Neural progenitor cell (in vitro differentiated cells): ENCODE measurements at places on chromosomes 1 and 21. TPM values are rescaled to one million over a fixed set of nuclear protein-coding genes. Genes with fewer than 3 reads are reported as not detected.

WNT3A gene
- 0.12 TPM in 1 of 2 replicates, not detected in the other for total RNA-seq

ETV3L gene
- total RNA-seq: 0.25 TPM in 1 of 2 replicates, not detected in the other

TRABD2B gene
- 0.09 and 0.34 TPM in 2 replicates for total RNA-seq

CLCA4 gene
- not detected in 2 replicates for total RNA-seq

GPR153 gene
- total RNA-seq: 8.4 and 27.3 TPM in 2 replicates

TRIM67 gene
- not detected in 2 replicates for total RNA-seq

GRCh38 chr1:158248771-158249170 is 5.5 kb upstream of the CD1A start:
- H3K4me1 ChIP-seq: no peaks in the 10 kb centered on the region
- H3K36me3 ChIP-seq: no peaks in the 10 kb centered on the region
- H3K4me3 ChIP-seq: no peak overlapping the region

- H3K36me3 ChIP-seq: no peaks in the 10 kb centered on the region
- DNase-seq: peak; percentile 70
- peak overlapping the region; percentile 70 for H3K27ac ChIP-seq
- H3K27me3 ChIP-seq: no peaks in the 10 kb centered on the region
These were observed 193.0 kb downstream of the CACNA1E start for GRCh38 chr1:181676269-181676668.

- no peak overlapping the region for H3K27ac ChIP-seq
- no peak for DNase-seq
- H3K36me3 ChIP-seq: no peaks in the 10 kb centered on the region
- H3K4me1 ChIP-seq: no peaks in the 10 kb centered on the region
These were observed 39.6 kb upstream of the COL6A1 start for GRCh38 chr21:45941717-45942546.

GRCh38 chr1:8681911-8682310 is 135.5 kb downstream of the RERE start:
- DNase-seq: no peak
- no peaks in the 10 kb centered on the region for H3K36me3 ChIP-seq
- H3K27me3 ChIP-seq: no peaks in the 10 kb centered on the region
- no peak overlapping the region for H3K27ac ChIP-seq
- H3K4me1 ChIP-seq: peaks cover 59% of the 10 kb centered on the region
- no peak overlapping the region for H3K4me3 ChIP-seq

- no peaks in the 10 kb centered on the region for H3K36me3 ChIP-seq
- no peak overlapping the region for H3K4me3 ChIP-seq
- DNase-seq: no peak
- H3K27me3 ChIP-seq: no peaks in the 10 kb centered on the region
- no peak overlapping the region for H3K27ac ChIP-seq
These were observed 16.4 kb upstream of the LRRC52 start for GRCh38 chr1:165527251-165528007.

DNA sequence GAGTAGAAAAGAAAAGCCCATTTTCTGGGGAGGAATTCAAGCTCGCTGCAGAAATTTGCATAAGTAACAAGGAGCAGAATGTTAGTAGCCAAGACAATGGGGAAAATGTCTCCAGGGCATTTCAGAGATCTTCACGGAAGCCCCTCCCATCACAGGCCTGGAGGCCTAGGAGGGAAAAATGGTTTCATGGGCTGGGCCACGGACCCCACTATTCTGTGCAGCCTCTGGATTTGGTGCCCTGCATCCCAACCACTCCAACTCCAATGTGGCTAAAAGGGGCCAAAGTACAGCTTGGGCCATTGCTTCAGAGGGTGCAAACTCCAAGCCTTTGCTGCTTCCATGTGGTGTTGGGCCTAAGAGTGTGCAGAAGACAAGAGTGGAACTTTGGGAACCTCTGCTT is 43.1 kb downstream of the NTPCR start:
- no peak overlapping the region for H3K27ac ChIP-seq
- H3K4me3 ChIP-seq: no peak overlapping the region
- no peaks in the 10 kb centered on the region for H3K4me1 ChIP-seq
- no peak for DNase-seq
- H3K36me3 ChIP-seq: no peaks in the 10 kb centered on the region

DNA sequence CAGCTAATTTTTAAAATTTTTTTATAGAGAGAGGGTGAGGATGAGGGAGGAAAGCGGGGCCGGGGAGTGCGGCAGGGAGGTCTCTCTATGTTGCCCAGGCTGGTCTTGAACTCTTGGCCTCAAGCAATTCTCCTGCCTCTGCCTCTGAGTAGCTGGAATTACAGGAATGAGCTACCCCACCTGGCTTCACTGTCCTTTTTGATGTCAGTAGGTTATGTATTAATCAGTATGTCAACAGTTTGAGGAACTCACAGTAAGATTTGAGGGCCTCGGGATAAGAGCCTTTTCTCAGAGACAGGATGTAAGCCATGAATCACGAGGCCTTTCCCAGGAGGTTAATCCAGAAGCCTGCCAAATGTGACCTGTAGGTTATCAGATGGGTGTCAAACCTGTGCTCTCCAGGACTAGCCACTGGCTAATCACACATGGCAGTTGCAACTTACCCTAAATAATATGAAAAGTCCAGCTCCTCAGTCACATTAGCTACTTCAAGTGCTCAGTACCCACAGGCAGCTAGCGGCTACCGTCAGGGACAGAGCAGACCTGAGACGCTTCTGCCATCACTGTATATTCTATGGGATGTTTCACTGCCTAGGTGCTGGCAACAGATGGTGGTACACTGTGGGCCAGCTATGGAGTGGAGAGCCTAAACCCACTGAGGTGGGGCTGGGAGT is 33.1 kb downstream of the TRIM67 start:
- peaks cover 8% of the 10 kb centered on the region for H3K27me3 ChIP-seq
- H3K4me1 ChIP-seq: peaks cover 12% of the 10 kb centered on the region
- H3K27ac ChIP-seq: no peak overlapping the region
- H3K36me3 ChIP-seq: no peaks in the 10 kb centered on the region

GRCh38 chr1:165650981-165651625 is 20.1 kb downstream of the MGST3 start:
- no peaks in the 10 kb centered on the region for H3K4me1 ChIP-seq
- H3K4me3 ChIP-seq: no peak overlapping the region
- H3K27ac ChIP-seq: no peak overlapping the region
- no peaks in the 10 kb centered on the region for H3K36me3 ChIP-seq
- no peaks in the 10 kb centered on the region for H3K27me3 ChIP-seq

DNA sequence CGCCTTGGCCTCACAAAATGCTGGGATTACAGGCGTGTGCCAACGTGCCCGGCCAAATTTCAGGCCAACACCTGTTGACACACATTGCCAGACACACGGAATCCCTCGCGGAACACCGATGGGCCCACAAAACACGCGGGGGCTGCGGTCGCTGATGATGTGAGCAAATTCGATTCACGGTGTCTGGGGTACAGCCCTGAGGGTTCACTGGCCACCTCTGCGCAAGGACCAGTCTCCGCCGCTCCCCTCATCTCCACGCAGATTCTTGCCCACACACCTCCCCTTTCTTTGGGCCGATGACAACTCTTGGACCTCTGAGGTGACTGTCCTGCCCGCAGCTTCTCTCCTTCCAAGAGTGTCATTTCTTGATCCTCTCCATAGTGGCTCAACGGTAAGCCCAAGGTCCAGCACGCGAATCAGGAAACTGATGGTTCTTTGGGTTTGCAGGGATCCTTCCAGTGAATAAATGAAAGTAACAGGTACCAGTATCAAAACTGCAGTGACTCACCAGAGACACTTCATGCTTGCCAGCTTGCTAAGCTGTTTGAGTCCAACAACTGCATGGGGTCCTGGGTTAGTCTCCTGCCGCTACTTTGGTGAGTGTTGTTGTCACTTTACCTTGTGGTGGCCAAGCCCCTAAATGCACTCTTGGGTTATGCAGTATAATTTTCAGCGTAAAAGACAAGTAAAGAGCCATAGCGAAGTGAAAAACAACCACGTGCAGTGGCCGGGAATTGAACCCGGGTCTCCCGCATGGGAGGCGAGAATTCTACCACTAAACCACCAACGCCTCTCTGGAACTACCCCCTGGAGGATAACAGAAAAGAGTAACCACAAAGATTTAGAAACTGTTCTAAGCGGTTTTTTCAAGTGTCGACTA is 11.0 kb upstream of the RNU1-3 start:
- no peaks in the 10 kb centered on the region for H3K36me3 ChIP-seq
- H3K4me3 ChIP-seq: no peak overlapping the region
- peak; percentile 65 for DNase-seq
- H3K4me1 ChIP-seq: no peaks in the 10 kb centered on the region
- no peak overlapping the region for H3K27ac ChIP-seq
- H3K27me3 ChIP-seq: no peaks in the 10 kb centered on the region

- no peak overlapping the region for H3K4me3 ChIP-seq
- H3K27ac ChIP-seq: no peak overlapping the region
- H3K36me3 ChIP-seq: no peaks in the 10 kb centered on the region
- no peaks in the 10 kb centered on the region for H3K27me3 ChIP-seq
- H3K4me1 ChIP-seq: no peaks in the 10 kb centered on the region
These were observed 120.7 kb upstream of the TMPRSS15 start for GRCh38 chr21:18524097-18524880.

DNA sequence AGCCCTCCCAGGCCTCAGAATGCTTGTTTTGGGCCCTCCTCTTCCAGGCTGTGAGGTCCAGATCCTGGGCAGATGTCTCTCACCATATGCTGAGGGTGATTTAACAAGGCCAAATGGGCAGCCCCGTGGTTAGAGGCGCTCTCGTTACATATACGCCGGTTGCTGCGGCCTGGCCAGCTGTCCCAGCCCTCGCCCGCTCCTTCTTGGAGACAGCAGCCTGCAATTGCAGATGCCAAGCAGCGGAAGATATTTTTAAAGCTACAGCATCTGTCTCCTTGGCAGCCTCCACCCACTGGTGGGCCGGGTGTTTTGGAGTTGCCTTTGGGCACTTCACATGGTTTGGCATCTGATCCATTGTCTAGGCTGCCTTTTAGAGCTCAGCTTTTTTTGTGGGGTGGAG is 178.8 kb upstream of the NFIA start:
- H3K4me3 ChIP-seq: no peak overlapping the region
- no peak for DNase-seq
- H3K27me3 ChIP-seq: no peaks in the 10 kb centered on the region
- H3K27ac ChIP-seq: no peak overlapping the region
- no peaks in the 10 kb centered on the region for H3K36me3 ChIP-seq

DNA sequence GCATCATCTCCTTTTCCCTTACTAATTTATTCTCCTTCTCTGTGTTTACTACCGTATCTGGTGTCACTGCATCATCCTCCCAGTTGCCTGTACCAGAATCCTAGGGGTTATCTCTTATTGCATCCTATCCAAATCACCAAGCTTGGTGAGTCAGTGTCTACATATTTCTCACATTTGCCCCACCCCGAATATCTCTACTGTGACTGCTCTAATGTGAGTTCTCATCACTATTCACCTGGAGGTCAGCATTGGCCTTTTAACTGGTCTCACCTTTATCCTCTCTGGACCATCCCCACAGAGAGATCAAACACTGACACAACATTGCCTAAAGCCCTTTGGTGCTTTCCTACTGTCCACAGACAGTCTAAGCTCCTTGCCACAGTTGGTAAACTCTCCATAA is 45.7 kb upstream of the ZNF648 start:
- no peak overlapping the region for H3K27ac ChIP-seq
- peaks cover 3% of the 10 kb centered on the region for H3K4me1 ChIP-seq
- no peaks in the 10 kb centered on the region for H3K27me3 ChIP-seq
- H3K36me3 ChIP-seq: no peaks in the 10 kb centered on the region
- H3K4me3 ChIP-seq: no peak overlapping the region
